Epithelial cell of prostate (primary cell): ENCODE measurements at places on chromosomes 13 and 19.

DNA sequence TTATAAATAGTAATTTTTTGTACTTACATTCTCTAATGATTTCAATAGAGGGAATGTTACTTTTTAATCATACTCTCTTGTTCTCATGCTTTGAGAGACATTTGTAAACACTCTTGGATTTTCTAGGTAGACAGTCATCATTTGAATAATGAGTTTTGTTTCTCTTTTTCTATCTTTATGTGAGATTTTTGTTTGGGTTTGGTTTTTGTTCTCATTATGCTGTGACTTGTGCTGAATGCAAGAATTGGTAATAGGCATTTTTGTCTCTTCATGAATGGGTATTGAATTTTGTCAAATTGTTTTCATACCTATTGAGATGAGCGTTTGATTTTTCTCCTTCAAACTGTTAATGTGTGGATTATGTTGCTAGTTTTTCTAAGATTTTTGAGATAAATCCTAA lies 56.8 kb upstream of the GPR183 start:
- no peak for DNase-seq

- DNase-seq, result no peak
These were observed 101.7 kb upstream of the SERP2 start for GRCh38 chr13:44271915-44272341.

DNA sequence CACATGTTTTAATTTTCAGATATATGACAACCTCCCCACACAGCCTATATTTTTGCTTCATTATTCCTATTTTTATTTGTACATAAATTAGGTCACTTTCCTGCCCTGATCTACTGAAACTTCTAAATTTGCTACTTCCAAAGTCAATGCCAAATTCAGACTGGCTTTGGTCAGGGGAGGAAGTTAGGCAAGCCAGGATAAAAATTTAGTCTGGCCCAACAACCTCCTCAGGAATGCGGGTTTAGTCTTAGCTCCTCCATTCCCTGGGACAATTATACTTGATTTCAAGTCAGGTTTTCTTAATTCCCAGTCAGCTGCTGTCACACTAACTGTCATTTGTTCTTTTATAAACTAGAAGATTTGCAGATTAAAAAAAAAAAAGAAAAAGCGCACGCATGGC lies 84.3 kb downstream of the TM9SF2 start:
- no peak for DNase-seq

DNA sequence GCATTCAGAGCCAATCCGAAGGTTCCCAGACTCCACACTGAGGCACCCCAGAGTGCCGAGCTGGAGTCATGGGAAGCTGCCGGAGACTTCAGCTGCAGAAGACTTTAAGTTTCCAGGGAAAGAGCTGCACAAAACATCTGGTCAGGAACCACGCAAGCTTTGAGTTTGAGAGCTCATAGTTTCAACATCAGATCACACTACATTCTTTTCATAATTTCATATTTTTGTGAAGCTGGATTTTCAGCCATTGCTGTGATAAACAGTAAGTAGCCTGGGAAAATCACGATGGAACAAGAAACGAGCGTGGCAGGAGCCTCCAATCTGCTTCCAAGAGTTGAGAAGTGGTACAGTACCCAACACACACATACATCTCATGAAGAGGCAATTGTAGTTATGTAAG lies 25.5 kb upstream of the ATP12A start:
- no peak for DNase-seq

GRCh38 chr13:104847922-104848321 lies 1687.5 kb downstream of the EFNB2 start:
- DNase-seq, result no peak

DNA sequence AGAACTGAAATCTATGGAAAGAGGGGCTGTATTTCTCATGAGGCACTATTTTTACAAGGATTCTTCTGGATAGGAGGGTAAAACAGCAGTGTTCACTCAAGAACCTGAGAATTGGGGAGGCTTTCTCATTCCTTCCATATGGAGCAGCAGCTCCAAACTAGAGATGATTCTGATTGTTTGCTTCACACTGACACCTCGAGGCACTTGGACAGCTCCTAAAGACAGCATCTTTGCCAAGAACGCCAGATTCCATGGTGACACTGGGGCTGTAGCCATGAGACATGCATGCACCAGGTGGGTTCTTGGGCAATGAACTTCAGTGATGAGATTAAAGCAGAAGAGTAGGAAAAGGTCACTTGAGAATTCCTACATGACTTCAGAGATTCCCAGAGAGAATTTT lies 361.5 kb upstream of the HTR2A start:
- no peak for DNase-seq

GRCh38 chr19:18414504-18415177 lies 4.6 kb upstream of the SSBP4 start:
- no peak for DNase-seq

- DNase-seq, result no peak
These were observed 36.0 kb upstream of the NEK3 start for GRCh38 chr13:52195401-52195837.

DNA sequence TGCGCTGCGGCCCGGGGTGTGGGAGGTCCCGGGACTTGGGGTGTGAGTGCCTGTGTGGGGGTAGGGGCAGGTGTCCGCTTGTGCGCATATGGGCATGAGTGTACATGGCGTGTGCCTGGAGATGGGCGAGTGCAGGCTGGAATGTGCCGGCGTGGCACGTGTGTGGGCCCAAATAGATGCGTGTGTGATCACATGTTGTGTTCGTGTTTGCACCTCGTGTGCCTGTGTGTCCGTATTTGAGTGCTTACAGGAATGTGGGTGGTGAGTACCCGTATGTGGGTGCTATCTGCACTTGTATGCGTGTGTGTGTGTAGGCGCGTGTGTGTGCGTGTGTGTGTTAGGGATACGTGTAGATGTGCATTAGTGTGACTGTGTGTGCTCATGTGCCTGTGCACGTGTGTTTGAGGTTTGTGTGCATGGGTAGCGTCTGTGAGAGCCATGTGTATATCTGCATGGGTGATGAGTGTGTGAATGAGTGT lies 3.4 kb downstream of the ZNF536 start:
- DNase-seq, result no peak

DNA sequence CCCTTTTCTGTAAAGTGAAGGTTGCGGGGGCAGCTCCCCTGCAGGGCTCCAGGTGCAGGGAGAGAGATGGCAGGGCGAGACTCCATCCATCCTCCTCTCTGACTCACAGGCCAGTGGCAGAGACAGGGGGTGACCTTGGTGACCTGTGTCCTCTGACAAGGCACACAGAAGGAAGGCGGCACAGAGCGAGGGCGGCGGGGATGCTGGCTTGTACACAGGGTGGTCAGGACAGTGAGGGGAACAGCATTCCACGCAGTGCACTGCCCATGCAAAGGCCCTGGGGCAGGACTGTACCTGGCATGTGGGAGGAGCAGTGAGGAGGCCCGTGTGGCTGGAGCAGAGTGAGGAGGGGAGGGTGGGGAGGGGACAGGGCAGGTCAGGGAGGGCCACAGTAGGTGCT lies 7.7 kb downstream of the NDUFA11 start:
- DNase-seq, result no peak

- no peak for DNase-seq
These were observed 16.7 kb downstream of the TICAM1 start for GRCh38 chr19:4814625-4815425.

DNA sequence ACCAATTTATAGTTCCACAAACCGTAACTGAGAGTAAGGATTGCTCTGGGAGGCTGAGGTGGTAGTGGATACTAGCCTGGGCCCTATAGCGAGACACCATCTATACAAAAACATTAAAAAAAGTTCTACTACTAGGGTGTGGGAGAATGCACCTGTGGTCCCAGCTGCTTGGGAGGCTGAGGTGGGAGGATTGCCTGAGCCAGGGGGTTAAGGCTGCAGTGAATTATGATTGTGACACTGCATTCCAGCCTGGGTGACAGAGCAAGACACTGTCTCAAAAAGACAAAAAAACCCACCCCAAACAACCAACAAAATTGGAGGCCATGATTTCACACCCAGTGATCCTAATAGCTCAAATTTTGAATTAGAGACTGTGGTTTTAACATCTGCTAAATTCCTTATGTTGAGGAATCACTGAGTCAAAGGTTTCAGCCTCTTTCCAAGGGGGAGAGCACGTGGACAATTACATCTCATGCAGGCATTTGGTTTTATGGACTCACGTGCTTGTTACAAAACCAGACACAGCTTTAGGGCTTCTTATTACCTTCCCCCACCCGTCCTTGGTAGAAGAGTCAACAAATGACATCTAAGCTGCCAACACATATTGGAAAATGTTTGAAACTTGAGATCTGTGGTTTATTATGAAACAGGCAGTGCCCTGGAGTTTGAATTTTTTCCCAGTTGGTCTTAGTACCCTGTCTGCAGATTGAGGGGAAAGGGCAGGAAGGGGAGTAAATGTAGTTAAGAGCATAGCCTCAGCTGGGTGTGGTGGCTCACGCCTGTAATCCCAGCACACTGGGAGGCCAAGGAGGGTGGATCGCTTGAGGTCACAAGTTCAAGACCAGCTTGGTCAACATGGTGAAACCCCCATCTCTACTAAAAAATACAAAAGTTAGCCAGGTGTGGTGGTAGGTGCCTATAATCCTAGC lies 18.5 kb downstream of the CYP2A6 start:
- peak; percentile 70 for DNase-seq

- no peak for DNase-seq
These were observed 126.7 kb downstream of the URI1 start for GRCh38 chr19:30068528-30069395.

DNA sequence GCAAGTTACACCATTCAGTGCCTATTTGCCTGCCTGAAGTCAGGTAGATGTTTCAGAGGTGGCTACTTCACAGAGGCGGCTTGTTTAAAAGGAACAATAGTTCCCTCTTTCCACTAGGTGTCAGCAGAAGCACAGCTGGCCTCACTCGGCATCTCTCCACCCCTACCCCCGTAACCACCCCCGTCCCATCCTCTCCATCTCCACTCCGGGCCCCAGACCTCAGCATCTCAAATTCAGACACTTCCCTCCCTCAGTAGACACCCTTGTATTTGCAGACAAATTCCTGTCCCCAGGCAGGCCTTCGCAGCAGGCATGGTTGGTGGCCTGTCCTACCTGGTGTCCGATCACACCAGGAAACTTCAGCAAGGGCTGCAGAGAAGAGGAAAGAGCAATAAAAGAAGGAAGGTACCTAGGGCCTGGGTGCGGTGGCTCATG lies 9.1 kb upstream of the DPP9 start:
- DNase-seq, result no peak

DNA sequence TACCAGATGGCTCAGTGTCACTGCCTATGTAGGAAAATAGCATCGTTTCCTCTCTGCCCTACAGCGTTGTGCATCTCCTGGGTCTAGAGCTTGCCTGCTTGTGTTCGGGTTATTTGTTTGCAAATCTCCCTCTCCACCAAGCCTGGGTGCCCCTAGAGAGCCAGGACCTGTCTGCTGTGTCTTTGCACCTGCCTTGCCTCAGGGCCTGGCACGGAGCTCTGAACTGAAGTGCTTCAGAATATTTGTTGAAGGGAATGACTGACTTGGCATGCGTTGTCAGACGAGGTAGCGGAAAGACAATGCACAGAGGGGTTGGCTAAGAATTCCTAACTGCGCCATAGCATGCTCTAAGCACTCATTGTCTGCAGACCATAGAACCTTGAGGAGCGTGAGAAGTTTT lies 263.4 kb downstream of the FGF9 start:
- DNase-seq, result no peak

DNA sequence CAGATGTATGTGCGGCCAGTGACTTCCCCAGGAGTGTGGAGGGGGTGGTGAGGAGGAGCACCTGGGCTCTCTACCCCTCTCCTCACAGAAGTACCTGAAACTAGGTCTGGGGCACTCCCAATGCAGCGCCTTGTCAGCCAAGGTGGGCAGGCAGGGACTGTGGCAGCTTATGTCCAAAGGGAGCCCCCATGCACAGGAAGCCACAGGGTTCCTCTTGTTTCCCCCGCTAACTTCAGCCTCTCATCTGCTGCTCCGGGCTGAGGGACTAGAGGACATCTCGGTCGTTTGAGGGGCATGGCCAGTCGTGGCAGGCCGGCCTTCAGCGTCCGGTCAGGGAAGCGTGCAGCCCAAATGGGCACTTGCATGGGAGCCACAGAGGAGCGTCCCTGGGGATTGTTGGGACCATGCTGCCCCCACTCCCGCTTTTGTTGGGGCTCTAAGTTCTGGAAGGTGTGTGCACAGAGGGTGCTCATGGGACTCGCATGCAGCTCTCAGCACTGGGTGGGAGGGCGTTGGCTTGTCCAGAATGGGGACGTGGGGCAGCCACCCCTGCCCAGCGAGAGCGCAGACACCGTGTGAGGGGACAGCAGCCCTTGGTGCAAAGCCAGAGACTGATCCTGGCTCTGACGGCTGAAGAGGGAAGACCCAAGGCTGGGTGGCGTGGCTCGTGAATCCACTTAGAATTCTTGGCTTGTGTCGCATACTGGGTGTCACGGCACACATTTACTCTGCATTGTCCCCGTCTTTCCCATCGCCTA lies 16.6 kb upstream of the NPAS1 start:
- no peak for DNase-seq

GRCh38 chr13:85408415-85408814 lies 390.8 kb downstream of the SLITRK6 start:
- DNase-seq, result no peak

GRCh38 chr19:19540715-19541515 lies 2.9 kb downstream of the CILP2 start:
- DNase-seq, result peak; percentile 12

- DNase-seq, result no peak
These were observed 907 bp downstream of the KDELR1 start for GRCh38 chr19:48390188-48391099.

DNA sequence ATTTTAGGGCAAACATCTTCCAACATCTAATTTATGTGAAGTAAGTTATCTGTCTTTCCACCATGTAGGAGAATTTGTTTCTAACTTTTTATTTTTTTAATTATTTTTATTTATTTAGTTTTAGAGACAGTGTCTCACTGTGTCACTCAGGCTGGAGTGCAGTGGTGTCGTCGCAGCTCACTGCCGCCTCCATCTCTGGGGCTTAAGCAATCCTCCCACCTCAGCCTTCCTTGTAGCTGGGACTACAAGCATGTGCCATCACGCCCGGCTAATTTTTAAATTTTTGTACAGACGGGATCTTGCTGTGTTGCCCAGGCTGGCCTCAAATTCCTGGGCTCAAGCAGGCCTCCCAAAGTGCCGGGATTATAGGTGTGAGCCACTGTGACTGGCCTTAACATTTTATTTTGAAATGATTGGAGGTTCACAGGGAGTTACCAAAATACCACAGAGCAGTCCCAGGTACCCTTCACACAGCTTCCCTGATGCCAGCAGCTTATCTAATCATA lies 58.8 kb downstream of the CELF5 start:
- DNase-seq, result no peak

GRCh38 chr19:33797802-33798671 lies 1.4 kb downstream of the KCTD15 start:
- no peak for DNase-seq

DNA sequence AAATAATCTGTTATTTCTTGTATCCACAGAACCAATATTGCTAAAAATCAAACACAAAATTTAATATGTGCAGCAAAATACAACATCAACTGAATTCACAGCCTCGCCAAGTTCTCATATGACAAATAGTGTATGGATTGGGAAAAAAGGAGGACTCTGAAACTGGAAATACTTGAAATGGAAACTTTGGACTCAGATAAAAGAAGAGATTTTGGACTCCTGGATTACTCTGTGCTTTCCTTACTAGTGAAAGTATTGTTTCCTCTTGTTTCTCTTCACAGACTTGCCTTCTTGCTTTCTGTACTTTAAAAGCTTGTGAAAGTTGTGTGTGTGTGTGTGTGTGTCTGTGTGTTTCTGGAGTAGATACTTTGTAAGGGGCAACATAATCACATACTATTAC lies 1596.3 kb downstream of the PCDH9 start:
- DNase-seq, result no peak
